Stimulated activated CD8-positive, alpha-beta memory T cell treated with anti-CD3 and anti-CD28 coated beads, Interleukin-4, amount 100 ng/mL, for 4 hours (primary cell): ENCODE measurements at places on chromosomes 12 and 14.

DNA sequence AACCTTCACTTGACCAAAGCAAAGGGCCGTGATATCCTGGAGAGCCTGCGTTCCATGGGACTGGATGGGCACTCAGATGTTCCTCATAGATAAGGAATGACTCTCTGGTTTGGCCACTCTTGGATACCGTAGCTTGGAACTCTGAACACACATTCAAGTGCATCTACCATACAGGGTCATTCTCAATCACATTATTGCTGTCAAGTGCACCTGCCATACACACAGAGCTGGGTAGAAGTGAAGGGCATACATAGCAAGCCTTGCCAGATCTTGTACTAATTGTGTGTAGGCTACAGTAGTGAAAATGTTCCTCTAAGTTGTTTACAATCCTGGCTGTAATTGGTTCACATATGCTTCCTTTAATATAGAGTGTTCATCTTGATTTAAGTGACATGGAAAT lies 58.3 kb downstream of the PELI2 start:
- DNase-seq: no peak

- no peak for DNase-seq
Observed at GRCh38 chr12:49651855-49652254, 28.5 kb downstream of the PRPF40B start.

DNA sequence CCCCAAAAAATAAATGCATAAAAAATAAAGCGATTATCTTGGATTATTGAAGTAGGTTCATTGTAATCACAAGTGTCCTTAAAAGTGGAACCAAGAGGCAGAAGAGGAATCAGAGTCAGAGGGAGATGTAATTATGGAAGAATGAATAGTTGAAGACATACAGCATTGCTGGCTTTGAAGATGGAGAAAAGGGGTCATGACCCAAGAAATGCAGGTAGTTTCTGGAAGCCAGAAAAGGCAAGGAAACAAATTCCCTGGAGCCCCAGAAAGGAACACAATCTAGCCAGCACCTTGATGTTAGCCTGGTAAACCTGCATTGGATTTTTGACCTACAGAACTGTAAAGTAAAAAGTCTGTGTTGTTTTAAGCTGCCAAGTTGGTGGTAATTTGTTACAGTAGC lies 57.5 kb upstream of the PTGR2 start:
- no peak for DNase-seq

DNA sequence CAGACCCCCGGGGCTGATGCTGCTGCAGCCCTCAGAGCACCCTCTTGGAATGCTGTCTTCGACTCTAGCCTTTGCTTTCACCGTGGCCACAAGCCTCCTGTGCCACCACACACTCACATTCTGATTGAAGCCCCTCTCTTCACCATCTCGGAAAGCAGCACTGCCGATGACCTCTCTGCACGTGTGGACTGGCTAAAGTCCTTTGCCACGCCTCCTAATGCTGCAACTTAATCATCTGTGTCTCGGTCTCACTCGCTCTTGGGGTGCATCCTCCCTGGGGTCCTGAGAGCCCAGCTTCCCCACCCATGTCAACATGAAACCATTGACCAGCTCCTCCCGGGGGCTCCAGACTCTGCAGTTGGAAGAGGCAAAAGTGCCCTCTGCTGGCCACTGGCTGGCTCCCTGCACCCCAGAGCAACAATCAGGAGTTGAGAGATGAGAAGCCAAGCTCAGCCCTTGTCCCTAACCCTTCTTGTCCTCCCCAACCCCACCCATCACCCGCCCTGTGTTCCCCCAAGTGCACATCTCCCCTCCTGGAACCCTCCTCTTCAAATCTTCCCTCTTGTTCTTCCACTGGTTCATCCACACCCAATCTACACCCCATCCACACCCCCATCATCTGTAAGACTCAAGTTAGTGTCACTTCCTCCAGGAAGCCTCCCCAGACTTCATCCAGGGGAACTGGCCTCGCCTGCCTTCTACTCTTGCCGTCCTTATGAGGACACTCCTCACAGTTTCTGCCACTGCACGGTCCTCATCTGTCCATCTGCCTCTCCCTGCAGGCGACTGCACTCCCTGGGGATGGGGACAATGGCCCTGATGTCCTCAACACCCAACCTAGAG lies 23.6 kb upstream of the FAM181A start:
- DNase-seq: no peak

GRCh38 chr14:68143341-68143841 lies 323.8 kb downstream of the RAD51B start:
- DNase-seq: no peak

DNA sequence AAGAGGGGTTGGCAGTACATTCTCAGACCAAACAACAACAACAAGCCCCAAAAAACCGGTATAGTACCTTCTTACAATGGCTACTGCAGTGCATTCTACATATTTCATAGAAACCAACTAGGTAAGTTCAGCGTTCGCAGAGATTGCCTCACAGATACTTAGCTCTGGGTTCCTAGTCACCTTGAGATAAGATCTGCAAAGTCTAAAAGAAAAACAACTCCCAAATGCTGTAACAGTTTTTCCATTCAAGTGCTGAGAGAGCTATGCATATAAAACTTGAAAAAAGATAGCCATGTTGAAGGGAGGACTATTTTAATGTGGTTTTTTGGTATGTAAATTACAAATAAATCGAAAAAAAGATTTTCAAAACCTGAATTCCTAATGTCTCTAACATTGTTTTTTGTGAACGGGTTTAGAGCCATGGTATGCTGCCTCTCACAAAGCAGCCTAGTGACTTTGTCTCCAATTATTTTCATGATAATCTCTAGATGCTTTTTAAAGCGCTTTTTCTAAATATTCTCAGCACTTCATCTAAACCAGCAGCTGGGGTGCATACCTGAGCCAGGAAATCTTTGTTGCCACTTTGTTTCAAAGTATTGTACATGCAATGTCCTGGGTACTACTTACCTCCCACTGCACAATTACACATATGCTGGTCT lies 56.6 kb upstream of the CRACR2A start:
- DNase-seq: no peak

DNA sequence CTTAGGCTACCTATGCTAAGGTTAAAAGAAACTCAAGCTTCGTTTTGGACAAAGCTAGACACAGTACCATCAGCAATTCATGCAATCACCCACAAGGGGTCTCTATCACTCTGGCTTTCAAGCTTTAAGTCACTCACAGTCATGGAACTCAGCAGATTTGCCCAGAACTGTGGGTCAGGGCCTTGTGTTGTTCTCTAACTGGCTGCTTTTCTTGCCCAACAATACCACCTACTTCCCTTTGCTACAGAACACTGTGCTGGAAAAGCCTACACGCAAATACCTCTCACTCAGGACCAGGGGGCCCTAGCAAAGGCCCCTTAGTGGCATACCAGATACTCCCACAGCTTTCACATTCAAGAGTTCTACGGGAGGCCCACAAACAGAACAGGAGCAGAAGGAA lies 9.1 kb downstream of the NEMP1 start:
- DNase-seq: no peak

- DNase-seq: no peak
Observed at GRCh38 chr12:92118826-92119536, 26.7 kb downstream of the BTG1 start.

DNA sequence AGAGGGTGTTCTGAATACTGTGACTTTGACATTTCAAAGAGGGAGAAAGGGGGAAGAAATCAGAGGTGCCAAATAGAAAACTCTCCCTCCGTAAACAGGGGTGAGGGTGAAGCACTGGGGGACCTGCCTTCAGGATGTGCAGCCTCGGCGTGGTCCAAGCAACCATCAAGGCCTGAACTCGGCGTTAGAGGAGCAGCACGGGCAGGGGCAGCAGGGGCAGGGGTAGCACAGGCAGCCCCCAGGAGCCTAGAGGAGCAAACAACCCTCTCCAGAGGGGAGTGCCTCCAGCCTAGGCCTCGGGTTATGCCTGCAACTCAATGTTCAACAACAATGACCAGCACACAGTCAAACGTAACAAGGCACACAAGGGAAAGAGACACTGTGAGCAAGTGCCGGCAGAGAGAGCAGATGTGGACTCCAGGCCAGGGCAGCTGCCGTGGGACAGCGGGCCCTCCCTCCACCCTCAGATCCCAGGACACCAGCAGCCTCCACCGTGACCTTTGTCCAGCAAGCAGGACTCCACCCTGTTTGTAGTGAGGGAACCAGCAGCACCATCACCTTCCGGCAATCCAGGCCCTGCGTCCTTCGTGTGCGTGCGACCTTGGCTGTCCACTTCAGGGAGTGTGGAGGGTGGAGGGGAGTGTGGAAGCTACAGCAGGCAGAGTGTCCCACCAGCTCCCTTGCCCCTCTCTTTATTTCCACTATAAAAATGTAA lies 18.0 kb downstream of the GALNT9 start:
- DNase-seq: no peak

DNA sequence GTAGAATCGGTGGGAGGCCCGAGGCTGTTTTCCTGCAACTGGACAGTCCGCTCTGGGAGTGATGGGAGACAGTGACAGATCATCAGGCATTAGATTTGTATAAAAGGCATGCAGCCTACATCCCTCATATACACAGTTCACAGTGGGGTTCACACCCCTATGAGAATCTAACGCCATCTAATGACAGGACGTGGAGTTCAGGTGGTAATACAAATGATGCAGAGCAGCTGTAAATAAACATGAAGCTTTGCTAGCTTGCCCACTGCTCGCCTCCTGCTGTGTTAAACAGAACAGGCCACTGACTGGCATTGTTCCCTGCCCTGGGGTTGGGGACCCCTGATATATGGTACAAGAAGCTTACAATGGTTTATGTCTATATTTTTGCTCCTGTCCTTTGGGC lies 179.0 kb downstream of the LRFN5 start:
- DNase-seq: no peak

DNA sequence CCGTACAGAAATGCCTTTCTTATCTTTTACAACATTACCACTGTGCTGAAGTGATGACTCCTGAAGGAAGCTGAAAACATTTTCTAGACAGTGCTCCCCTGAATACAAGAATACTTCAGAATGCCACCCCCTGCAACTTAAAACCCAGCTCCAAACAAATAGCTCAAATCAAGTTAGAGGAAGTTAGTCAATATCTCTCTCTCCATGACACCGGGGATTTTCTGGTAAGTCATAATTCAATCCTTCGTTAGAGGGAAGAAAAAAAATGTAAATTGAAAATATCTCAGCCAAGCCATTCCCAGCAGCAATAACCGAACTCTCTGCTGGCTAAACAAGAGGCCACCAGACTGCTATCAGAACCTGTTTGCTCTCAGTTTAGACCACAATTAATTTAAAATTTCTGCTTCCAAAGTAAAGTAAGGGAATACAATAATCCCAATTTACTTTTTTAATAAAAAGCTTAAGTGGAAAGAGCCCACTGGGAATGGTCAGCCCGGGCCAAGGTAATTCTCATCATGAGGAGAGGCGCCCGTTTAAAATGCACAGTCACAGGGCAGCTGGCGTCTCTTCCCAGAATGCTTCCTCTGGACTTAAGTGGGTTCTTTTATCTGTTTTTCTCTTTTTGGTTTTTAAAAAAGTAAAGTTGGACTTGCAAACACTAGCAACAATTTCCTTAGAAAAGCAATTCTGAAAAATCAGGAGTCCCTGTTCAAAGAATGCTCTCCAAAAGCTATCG lies 710.1 kb upstream of the STXBP6 start:
- no peak for DNase-seq

GRCh38 chr14:45359746-45360145 lies 106.7 kb upstream of the MIS18BP1 start:
- no peak for DNase-seq

GRCh38 chr14:58315606-58316005 lies 17.3 kb downstream of the ARID4A start:
- DNase-seq: no peak

DNA sequence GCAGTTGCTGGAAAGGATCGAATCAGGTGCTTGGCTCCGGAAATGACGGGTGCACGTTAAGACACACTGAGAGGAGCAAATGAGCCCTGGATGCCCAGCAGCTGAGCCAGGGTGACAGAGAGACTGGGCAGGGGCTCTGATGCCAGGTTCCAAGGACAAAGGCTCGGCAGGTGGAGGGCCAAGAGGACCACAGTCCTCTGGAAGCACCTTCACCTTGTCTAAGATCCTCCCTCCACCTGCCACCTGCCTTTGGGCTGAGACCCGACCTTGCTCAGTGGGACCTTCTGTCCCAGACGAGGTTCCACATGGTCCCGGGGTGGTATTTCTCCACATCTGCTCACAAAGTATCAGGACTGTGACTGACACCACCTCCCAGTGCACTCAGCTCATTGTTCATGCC lies 1.0 kb downstream of the ANO2 start:
- DNase-seq: no peak

GRCh38 chr12:3552726-3553045 lies 61.7 kb downstream of the PRMT8 start:
- DNase-seq: no peak

GRCh38 chr14:70652871-70653270 lies 11.2 kb downstream of the TTC9 start:
- DNase-seq: no peak

DNA sequence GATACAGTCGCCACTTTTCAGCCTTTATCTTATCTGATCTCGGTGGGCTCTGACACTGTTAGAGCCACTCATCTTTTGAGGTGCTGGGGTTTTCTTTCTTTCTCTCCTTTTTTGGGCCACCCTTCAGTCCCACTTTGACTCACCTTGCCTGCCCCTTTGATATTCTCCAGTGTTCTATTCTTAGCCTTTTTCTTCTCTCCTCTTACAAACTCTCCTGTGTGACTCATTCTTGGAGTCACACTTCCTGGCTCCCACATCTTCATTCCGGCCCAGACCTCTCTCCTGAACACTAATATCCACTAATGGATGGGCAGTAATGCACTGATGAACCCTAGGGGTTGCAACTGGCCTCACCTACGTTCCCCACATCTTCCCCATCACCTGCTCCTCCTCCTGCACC lies 2.2 kb upstream of the DCD start:
- no peak for DNase-seq

- no peak for DNase-seq
Observed at GRCh38 chr12:2654311-2654710, 140.5 kb upstream of the FKBP4 start.

- DNase-seq: no peak
Observed at GRCh38 chr12:45914090-45914489, 76.3 kb downstream of the SCAF11 start.

- no peak for DNase-seq
Observed at GRCh38 chr14:23137813-23138535, 18.9 kb upstream of the CEBPE start.

DNA sequence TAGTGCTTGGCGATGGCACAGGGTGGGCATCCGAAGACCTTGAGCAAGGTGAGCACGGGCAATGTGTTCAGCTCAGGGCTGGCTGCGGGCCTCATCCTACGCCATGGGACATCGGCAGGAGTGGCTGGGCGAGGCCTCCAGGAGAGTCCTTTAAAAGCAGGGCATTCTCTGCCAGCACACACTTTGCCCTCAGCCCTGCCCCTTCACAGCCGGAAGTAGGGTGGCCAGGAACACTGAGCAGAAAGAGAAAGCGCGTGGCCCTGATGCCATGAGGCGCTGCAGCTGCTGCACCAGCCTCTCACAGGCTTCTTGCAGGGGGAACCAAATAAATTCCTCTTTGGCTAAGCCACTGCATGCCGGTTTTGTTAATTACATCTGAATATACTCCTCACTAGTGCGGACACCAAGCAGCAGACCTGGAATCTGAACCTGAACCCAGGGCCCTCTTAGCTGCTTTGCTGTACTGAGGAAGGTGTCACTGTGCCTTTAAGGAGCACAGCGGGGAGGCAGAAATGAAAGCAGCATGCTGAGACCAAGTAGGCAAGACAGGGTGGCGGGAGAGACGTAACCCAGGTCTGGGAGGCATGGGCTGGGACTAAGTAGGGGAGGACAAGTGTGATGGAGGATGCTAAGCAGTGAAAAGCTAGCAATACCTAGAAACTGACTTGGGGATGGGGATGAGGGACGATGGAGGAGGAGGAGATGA lies 155.2 kb downstream of the TTC7B start:
- no peak for DNase-seq
